ENCODE measurements at places on chromosomes 6 and 20.

- DNase-seq, result no peak
Observed at GRCh38 chr20:23141450-23142161, 55.5 kb upstream of the CD93 start.

DNA sequence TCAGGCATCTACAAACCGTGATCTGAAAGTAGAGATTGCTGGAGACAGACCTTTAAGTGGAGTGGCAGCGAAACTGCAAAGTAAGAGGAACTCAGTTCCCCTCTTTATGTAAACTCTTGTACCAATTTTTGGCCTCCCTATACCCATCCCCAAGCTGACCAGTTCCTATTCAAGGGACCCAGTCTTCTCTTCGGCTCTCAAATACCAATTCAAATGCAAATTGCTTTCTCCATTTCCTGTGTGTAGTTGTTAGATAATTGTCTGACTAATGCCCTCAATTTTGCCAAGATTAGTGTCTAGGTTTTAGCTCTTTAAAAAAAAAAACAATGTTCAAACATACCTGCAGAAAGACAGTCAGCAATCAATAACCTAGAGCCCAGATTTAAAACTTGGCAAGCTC lies 150.9 kb downstream of the EYA4 start:
- no peak for DNase-seq

DNA sequence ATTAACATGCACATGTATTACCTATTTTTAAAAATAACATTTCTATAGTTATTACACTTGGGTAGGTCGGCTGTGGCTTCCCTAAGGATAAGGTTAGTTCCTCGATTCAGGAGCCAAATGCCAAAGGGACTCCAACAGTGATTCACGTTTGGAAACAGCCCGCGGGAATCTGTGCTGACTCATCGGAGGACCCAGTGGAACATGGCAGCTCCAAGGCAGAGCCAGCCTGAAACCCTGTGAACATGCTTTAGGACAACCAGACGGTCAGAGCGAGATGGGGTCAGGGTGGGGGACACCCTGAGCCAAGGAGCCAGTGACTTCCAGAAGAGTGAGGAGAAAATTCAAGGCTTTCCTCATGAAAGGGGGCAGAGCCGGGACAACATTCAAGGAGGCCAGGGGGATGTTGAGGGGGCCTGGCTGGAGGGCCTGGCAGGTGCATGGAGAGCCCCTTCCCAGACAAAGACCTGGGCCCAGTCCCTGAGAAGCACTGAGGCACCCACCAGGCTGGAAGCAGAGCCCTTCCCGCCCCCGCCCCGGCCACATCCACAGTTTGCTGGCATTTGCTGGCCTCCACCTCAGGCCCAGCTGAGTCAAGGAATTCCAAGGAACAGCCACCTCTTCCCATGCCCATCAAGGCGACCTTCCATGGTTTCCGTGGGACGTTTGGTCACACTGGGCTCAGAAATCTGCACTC lies 133.2 kb downstream of the SNX5 start:
- no peak for DNase-seq

DNA sequence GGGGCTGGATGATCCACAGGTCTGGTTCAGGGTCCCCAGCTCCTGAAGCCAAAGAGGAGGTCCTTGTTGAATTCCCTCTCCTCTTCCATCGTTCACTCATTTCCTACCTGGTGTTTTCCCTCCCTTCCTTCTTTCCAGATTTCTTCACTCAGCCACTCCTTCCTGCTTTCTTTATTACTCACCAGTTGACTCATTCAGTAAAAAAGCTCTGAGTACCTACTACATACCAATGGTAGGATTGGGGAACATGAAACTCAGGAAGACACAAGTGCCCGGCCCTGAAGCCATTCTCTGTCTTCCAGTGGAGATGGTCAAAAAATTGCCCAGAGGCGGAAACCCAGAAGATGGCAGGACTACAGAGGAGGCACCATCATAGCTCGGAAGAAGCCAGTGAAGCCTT lies 11.9 kb upstream of the NSFL1C start:
- DNase-seq, result no peak

GRCh38 chr6:70377372-70377771 lies 35.9 kb upstream of the FAM135A start:
- no peak for DNase-seq

DNA sequence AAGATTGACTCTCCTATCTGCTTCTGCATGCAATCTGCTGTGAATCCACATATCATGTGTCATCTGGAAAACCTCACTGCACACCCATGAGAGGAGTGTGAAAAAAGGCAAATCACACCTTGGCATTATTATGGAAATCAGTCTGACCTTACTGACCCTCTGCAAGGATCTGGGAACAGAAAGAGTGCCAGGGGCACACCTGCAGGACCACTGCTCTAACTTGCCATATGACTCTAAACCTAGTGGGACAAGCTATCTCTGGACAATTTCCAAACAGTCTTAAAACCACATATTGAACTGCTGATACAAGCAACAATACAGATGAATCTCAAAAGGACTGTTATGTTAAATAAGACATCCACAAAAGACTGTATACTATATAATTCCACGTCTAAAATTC lies 50.3 kb downstream of the ABHD12 start:
- DNase-seq, result no peak

DNA sequence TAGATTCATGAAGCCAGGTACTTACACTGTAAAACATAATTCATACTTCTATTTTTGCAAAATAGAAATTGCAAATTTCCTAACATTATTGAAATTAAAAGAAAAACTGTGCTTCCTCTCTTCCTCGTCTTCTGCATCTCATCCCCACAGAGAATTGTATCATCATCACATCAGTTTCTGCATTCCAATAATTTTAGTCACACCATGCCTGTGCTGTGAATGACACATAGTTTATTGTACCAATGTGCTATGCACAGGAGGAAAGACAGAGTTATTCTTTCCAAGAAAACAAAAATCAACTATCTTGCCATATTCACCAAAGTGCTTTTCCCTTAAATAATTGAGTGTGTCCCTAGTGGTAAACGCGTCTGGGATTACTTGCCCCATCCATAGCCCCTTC lies 38.1 kb upstream of the FAM135A start:
- no peak for DNase-seq

- DNase-seq, result no peak
Observed at GRCh38 chr20:19211661-19212468, 577 bp upstream of the SLC24A3 start.

- DNase-seq, result no peak
Observed at GRCh38 chr6:7119272-7119801, 11.6 kb downstream of the RREB1 start.

- no peak for DNase-seq
Observed at GRCh38 chr6:43496370-43497128, 13.6 kb downstream of the LRRC73 start.

DNA sequence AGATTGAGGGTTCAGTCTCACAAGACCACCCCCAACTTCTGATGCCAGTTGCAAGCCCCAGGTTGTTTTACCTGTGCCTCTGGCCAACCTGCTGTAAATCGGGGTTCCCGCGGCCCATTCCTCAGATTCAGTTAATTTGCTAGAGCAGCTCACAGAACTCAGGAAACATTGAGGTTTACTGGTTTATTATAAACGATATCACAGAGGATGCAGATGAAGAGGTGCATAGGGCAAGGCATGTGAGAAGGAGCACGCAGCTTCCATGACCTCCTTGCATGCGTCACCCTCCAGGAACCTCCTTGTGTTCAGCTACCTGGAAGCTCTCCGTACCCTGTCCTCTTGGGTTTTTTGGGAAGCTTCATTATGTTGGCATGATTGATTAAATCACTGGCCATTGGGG lies 66.0 kb upstream of the CDKAL1 start:
- DNase-seq, result no peak

DNA sequence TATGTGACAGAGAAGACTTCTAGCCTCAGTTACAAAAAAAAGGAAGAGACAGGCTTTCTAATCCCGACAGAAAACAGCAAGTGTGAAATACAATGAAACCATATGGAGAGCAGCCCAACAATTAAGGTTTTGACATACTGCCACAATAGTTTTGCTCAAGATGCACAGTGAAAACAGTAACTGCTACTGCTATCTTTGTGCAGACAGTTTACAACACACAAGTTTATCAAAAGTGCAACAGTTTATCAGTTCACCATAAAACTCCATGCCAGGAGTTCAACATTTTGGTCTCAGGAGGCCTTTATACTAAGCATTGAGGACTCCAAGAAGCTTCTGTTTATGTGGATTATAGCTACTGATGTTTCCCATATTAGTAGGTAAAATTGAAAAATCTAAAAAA lies 37.6 kb downstream of the GOPC start:
- no peak for DNase-seq

DNA sequence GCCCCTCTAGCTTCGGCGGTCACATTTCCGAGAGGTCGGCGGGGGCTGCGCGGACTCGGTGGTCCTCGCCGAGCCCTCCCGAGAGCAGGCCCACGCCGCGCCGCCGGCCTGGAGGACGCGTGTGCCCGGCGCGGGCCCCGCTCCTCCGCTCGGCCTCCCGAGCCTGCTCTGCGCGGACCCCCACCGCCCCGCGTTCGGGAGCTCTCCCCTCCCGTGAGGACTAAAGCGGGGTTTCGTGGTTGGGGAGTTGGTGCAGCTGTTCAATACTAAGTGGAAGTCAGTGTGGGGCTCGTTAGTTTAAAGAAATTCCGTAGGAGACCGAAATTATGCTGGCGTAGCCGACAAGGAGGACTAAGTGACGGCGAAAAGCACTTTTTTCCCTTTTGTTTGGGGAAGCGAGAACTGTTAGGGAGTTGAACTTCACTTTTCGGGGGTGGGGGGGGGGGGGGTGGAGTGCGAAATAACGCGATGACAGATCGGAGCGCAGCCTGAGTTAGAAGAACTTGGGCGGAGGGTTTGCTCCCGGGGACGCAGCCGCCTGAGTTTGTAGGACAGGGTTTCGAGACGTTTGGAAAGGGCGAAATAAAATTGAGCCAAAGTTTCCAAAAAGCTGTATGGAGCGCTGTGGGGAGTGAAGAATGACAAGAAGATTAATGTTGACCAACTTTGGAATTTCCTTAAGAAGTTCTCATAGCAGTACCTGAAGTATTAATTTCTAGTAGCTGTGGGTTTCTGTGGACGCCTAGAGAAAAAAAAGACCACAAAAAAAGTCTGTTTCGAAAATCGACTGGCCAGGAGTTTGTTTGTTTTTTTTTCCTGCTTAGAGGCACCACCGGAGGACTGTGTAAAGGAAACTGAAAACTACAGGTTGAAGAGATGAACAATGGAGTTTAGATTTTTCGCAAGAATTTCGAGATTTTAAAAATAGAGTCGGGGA lies 1.4 kb downstream of the QKI start:
- no peak for DNase-seq

DNA sequence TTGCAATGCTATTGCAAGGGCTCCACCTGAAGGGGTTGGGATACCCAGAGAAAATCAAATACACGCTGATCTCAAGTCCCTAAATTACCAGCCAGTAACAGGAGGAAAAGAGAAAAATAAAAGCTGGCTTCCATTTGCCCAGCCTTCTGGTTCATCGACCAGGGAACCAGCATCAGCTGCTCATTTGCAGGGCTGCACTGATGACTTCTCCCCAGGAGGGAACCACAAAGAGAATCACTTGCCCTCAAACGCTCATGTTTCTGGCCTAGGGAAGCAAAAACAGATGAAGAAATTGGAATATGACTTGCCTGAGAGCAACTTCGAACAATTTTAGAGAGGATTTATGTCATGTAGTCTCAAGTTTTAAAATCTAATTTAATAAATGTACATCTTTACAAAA lies 119.7 kb downstream of the SH3BGRL2 start:
- DNase-seq, result no peak

DNA sequence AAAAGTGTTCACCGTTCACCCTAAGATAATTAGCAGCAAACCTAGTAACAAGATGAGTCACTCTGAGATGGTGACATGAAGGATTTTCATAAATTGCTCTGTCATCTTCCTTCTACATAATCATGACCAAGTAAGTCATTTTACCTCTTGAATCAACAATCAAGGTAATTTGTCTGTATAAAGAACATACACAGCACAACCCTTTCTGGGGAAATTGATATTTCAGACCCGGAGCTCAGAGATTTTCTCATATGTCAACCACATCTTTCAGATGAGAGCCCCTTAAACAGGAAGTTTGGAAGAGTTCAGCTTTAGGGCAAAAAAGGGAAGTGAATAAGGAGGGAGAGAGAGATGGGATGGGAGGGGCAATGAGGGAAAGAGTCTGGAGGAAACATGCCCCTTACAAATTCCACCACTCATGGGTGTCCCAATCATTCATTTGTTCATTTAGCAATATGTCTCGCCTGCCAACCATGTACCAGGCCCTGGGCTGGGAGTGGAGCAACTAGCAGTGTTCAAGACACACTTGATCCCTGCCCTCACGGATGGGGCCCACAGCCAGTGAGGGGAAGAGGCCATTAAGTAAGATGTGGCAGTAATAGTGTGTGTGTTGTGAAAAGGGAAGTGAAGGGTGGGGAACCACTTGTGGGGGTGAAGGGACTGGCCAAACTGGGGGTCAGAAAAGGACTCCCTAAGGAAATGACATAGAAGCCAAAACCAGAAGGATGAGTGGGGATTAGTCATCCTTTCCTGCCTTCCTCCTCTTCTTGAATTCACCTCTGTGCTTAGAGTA lies 190.9 kb downstream of the MAFB start:
- no peak for DNase-seq

DNA sequence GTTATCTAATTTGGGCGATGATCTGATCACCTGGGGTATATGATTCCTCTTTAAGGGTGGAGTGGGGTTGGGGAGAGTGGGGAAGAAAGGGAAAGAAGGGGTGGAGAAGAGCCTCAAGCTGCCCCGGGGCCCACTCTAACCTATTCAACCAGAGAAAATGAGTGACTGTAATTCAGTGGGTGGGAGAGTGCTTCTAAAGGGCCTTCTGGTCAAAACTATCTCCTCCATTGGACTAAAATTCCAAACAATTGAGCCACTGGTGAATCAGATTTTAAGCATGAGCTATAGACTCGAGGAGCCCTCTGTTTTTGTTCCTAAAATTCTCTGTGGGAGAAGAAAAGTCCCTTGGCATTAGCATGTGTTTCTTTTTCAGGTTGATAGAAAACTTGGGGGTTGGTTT lies 296.8 kb downstream of the CLIC5 start:
- no peak for DNase-seq

DNA sequence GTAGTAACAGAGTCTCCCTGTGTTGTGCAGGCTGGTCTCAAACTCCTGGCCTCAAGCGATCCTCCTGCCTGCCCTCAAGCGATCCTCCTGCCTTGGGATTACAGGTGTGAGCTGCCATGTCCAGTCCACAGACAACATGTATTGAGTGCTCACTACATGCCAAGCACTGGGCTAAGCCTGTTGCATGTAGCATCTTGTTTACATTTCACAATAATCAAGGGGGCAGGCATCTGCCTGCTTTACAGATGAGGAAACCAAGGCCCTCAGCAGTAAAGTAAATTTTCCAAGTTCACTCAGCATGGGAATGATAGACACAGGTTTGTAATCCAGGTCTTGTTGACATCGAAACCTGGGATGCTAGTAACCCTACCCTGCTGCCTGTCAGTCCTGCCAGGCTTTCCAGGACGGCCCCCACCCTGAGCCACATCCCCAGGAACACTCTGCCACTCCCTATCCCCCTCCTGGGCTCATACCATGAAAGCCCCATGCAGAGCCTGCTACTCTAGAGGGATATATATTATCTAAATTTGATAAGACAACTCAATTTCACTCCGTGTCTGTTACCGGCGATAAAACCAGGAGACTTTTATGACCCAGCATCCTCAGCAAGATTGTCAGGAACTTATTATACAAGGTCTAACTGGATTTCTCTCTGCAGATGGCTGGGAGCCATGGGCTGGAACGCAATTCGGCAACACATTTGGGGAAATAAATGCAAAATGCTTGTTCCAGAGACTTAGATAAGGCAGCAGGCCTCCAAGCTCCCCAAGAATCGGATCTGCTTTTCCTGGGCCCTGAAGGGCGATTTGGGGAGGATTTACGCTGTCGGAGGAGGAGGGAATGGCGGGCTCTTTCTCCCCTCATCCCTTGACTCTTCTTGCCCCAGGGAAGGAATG lies 30.4 kb downstream of the CD40 start:
- no peak for DNase-seq

GRCh38 chr20:58137651-58138265 lies 90.7 kb downstream of the ANKRD60 start:
- no peak for DNase-seq

Data from NT2/D1 (cell line).